ENCODE measurements at places on chromosomes 12 and 14.

DNA sequence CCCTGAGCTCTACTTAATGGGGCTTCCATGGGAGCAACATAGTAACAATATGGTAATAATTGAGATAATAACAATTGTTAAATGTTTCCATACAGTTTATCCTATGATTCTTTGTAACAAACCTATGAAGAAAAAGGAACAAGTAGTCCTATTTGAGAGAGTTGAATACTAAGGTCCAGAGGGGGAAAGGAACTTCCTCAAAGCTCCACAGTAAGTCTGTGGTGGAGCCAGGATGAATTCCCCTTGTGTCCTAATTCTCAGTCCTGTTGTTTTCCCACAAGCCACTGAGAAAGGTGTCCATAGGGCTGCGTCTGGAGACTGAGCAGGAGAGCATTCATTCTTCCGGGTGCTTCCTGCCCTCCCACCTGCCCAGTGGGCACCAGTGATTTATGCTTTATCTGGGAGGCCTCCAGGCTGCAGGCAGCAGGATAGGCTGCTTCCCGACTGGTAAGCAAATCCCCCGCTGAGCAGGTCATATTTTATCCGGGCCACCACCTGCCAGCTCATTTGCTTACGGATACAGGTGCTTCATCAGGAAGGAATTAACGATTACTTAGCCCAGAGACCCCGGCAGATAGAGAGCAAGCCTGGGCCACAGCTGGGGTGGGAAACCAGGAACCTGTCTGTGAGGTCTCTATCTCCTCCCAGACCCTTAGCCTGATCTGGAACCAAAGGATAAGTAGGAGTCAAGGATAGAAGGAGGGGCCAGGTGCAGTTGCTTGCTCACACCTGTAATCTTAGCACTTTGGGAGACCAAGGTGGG, 33.9 kb upstream of the FAM222A start:
- DNase-seq = no peak

DNA sequence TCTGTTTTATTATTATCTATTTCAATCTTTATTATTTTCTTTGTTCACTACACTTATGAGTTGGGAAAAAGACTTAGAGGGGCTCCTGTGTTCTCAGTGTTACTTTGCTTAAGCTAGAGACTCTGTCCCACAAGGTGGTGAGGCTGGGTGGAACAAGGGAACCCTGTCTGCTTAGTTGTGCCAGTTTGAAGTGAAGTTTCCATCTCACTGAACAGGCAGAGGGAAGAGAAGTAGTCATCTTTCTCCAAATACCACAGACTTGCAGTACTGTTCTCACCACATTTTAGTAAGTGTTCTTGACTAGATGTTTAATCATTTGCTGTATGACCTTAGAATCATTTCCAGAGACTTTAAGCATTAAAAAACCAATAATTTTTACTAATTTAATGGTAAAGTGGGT, 195.7 kb upstream of the NEDD1 start:
- DNase-seq = no peak

GRCh38 chr12:6333566-6333965, 8.3 kb downstream of the TNFRSF1A start:
- no peak for DNase-seq

DNA sequence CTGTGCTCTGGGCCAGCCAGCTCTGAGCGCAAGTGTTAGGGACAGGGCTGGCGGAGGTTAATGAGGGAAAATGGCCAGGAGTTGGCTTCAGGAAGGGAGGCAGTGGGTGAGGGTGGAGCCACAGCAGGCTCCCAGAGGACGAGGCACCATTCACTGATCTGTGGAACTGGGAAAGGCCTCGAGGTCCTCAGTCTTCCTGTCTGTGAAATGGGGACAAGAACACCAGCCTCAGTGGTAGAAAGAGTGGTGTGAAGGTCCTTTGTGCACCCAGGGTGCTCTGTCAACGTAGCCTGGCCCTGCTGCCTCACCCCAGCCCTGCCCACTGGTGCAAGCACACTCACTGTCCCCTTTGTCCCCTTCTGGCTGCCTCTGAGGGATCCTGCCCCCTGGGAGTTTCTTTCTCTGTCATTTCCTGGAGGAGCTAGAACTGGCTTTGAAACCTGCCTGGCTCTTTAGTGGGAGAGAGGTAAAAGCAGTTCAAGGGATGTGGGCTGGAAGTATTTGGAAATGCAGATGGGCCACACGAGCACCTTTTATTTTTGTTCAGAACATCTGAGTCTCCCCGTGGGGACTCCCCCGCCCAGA, 25.0 kb downstream of the SYNDIG1L start:
- no peak for DNase-seq

GRCh38 chr12:71476513-71476912, 36.9 kb downstream of the LGR5 start:
- DNase-seq = no peak

DNA sequence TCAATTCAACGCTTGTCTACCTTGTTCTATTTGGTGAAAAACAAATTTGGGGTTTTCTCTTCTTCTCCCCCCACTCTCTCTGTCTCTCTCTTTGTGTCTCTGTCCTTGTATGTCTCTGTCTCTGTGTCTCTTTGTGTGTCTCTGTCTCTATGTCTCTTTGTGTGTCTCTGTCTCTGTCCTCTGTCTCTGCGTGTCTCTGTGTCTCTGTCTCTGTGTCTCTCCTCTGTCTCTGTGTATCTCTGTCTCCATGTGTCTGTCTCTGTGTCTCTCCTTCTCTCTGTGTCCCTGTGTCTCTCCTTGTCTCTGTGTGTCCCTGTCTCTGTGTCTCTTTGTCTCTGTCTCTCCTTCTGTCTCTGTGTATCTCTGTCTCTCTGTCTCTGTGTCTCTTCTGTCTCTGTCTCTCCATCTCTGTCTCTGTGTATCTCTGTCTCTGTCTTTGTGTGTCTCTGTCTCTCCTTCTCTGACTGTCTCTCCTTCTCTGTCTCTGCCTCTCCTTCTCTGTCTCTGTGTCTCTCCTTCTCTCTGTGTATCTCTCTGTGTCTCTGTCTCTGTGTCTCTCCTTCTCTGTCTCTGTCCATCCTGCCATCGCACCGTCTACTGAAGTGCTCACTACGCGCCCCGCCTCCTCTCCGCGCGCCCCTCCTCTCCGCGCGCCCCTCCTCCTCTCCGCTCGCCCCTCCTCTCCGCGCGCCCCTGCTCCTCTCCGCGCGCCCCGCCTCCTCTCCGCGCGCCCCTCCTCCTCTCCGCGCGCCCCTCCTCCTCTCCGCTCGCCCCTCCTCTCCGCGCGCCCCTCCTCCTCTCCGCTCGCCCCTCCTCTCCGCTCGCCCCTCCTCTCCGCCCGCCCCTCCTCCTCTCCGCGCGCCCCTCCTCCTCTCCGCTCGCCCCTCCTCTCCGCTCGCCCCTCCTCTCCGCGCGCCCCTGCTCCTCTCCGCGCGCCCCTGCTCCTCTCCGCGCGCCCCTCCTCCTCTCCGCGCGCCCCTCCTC, 12.8 kb downstream of the LRCOL1 start:
- DNase-seq = no peak

GRCh38 chr12:29012673-29013072, 136.4 kb upstream of the FAR2 start:
- DNase-seq = no peak
